ENCODE measurements at places on chromosomes 2 and 18.
A peak's percentile ranks its signal among the peaks of the same experiment; 100 is the strongest.

DNA sequence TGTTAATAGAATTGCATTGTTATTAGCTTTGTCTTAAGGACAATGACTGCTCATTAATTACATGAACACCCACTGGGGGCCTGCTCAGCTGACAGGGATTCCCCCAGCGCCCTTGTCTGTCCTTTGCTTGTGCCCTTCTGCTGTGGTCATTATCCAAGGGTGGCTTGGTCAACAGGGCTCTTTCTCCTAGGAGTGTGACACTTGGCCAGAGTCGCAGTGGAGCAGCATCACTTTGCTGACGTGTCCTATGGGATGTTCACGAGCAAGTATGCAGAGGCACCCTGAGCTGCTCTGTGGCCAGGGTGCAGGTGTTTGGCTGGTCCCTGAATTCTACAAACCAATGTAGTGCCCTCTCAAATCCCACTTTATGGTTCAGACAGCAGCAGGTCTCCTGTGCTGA lies 46.0 kb downstream of the PTGR3 start:
- DNase-seq: no peak

- DNase-seq: no peak
Measured at GRCh38 chr2:37489536-37489935, 145.1 kb downstream of the QPCT start.

- no peak for DNase-seq
Measured at GRCh38 chr2:118861731-118862130, 14.3 kb upstream of the EN1 start.

- DNase-seq: no peak
Measured at GRCh38 chr2:8922431-8922830, 81.1 kb downstream of the MBOAT2 start.

GRCh38 chr18:74791501-74792194 lies 194.0 kb downstream of the ZNF407 start:
- no peak for DNase-seq

DNA sequence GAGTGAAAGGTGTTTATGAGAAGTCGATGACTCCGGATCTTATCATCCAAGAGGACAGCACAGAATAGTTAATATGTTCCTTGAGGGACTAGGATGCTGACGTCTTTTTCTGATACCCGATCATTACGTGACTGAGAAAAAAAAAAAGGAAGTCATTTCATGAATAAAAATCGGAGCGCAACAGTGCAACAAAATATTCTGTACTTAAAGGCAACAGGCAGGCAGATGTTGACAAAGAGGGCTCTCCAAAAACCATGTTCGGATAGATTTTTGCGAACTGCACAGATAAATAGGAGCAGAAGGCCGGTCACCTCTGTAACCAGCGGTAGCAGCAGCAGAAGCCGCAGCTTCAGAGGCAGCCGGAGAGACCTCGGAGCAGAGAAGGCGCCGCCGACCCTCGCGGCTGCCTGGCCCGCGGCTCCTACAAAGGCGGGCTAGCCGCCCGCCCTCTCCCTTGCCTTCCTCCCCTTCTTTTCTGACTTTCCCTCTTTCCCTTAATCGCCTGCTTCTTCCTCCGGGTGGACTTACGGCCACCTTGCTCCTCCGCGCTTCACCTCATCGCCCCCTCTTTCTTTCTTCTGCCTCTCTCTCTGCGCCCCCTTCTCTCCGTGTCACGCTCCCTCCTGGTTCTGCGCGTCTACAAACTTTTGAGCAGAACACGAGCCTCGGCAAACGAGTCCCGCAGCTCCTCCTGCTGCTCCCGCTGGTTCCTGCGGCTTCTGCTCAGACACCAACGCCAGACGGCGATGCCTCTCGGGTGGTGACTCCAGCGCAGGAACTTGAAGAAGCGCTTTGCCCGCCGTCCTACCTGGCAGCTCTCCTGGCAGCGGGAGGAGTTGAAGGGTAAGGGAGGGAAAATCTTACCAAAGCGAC lies at the start of gene ADCYAP1:
ADCYAP1 (plus strand) TSS at position 654 of the 873 bp plus-strand sequence. CDS start 516 bp downstream, outside the sequence.
- DNase-seq: peak; percentile 97

GRCh38 chr2:217338306-217338916 lies 478.5 kb upstream of the TNP1 start:
- DNase-seq: peak; percentile 45

- no peak for DNase-seq
Measured at GRCh38 chr2:49837561-49838293, 683.4 kb upstream of the FSHR start.

DNA sequence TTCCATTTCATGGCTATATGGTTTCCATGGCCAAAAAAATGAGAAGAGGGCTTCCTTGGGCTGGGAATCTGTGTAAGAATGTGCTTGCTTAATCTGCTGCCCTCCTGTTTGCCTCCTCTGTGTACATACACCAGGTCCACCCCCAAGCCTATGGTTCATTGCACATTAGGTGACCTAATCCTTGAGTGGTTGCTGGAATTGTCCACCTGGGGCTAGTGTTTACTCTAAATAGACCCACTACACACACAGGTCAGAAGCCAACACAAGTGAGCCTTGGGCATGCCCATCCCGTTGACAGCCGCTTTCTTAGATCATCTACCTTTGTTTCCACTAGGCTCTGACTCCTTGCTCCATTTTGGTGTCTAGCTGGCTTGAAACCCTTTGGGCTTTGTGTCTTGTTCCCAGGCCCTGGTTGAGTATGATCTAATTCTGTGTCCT lies 59.2 kb upstream of the ATL2 start:
- peak; percentile 77 for DNase-seq

DNA sequence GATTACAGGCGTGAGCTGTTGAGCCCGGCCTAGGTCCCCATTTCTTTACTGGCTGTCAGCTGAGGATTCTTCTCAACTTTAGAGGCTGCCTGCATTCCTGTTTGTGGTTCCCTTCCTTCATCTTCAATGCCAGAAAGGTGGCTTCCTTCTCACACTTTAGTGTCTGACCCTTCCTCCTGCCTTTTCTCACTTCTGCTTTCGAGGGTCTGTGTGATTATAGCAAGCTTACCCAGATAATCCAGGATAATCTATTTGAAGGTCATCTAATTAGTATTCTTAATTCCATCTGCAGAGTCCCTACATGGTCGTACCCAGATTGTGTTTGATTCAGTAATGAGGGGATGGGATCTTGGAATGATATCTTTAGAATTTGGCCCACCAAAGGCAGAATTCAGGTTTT lies 157.4 kb downstream of the TANC1 start:
- no peak for DNase-seq

- DNase-seq: peak; percentile 100
Measured at GRCh38 chr2:237291138-237291792, 122.7 kb downstream of the COL6A3 start.

DNA sequence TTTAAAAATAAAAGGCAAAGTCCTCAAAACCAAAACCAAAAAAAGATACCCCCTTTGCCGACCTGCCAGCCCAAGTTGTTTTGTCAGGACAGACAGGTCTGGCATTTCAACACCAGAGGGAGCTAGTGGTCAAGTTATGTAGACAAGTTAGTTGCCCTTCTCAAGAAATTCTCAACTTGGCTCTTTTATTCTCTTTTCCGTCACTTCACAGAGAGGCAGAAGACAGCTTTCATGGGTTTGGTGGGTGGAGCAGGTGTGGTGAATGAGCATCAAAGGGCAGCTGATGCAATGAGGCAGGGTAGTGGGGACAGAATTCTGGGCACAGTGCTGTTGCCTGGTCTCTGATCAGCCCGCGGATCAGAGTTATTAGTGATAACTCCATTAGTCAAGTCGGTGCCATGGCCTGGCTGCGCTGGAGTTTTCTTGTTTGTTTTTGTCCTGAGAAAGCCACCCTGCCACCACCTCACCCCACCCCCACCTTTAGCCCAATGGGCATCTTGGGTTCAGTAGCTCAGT lies 303.7 kb upstream of the EPAS1 start:
- DNase-seq: peak; percentile 84

DNA sequence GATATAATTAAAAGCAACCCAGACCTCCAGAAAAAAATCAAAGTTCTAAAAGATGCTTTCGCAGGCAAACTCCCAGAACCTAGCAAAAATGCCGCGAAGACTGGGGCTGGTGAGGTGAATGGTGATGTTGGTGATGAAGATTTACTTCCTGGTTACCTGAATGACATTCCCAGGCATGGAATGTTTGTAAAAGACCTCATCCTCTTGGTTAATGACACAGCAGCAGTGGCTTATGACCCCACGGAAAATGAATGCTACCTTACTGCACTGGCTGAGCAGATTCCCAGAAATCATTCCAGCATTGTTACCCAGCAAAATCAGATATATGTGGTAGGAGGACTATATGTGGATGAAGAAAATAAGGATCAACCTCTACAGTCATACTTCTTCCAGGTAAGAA lies 994 bp downstream of the KLHL41 start:
- DNase-seq: peak; percentile 78

DNA sequence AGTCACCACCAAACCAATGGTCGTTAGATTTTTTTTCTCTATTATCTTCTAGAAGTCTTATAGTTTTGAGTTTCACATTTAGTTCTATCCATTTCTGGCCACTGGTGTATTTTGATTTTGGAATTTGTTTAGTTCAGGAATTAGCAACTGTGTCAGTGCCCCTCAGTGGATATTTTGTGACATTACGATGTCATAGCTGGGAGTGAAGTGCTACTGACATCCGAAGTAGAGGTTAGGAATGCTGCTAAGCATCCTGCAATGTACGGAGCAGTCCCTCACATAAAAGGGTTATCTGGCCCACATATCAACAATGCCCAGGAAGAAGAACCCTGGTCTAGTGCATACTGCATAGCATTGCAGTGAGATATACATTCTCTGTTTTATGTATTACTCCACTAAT lies 157.4 kb upstream of the RGPD4 start:
- peak; percentile 61 for DNase-seq

DNA sequence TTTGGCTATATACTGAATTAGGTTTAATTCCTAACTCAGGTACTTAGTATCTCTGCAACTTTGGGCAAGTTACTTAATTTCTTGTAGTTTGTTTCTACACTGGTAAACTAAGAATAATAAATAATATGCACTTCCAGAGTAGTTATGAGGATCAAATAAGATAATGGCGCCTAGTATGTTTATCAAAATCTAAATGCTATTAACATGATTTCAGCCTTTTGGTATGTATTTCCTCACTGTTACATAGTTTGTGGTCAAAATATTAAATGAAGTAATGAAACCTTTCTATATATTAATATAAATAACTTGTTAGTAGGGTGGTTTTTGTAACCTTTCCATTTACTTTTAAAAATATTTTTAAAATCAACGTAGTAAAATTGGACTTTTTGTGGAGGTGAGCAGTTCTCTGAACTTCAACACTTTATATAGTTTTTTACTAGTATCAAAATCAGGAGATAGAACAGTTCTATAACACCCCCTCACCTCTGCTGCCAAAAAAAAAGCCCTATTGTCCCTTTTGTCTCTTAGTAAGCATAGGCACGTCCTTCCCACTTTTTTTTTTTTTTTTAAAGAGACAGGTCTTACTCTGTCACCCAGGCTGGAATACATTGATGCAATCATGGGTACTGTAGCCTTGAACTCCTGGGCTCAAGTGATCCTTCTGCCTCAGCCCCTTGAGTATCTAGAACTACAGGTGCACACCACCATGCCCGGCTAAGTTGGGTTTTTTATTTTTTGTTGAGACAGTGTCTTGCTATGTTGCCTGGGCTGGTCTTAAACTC lies 44.8 kb downstream of the RAB3GAP1 start:
- no peak for DNase-seq

GRCh38 chr18:74625157-74625556 lies 27.5 kb downstream of the ZNF407 start:
- DNase-seq: no peak

GRCh38 chr2:55026202-55026601 lies 24.0 kb downstream of the RTN4 start:
- no peak for DNase-seq

GRCh38 chr2:37319754-37320609 lies 4.7 kb downstream of the PRKD3 start:
- DNase-seq: no peak

DNA sequence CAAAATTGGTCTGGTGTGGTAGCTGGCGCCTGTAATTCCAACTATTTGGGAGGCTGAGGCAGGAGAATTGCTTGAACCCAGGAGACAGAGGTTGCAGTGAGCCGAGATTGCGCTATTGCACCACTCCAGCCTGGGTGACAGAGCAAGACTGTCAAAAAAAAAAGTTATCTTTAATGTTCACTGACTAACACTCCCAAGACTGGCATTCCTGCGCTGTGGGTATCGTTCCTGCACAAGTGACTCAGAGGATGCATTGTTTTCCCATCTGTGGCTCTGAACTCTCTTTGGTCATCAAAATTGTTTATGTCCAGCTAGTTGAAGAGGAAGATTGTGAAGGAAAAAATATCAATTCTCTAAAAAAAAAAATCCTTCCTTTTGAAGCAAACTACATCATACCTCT lies 539.0 kb downstream of the SOX11 start:
- DNase-seq: no peak

GRCh38 chr2:57759822-57760300 lies 286.7 kb upstream of the VRK2 start:
- peak; percentile 87 for DNase-seq

DNA sequence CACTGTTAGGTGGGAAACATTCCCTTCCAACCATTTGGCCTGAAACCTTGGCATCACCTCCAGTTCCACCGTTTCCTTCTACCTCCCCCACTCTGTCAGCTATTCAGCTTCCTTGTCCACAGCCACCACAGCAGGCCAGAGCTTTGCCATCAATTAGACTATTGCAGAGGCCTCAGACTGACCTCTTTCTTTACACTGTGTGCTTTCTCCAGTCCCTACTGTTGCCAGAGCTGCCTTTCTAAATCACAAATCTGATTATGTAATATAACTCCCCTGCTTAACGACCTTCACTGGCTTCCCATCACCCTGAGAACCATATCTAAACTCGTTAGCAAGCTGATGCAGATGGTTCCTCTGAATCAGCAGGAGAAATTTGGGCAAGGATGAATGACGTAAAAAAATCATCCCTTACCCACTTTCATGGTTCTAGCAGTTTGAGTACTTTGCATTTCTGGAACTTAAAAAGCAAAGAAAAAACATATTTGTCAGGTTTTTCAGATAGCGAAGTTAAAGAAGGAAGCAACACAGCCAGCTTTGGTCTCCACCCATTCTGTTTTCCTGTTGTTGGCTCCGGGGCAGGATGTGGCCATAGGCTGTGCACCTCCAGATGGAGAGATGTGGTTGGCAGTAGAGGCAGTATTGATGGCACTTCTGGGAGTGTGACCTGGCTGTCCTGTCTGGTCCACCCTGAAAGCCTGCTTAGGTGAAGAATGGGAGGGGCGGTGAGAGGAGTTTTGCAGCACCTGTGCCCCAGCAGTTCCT lies 422.1 kb downstream of the PARD3B start:
- DNase-seq: no peak

Data from DMS53 (cell line).